ENCODE measurements at places on chromosomes 12 and 14.

- DNase-seq, result no peak
Measured at GRCh38 chr12:115588131-115588530, 689.4 kb downstream of the MED13L start.

GRCh38 chr12:45089411-45090075, 38.6 kb upstream of the DBX2 start:
- DNase-seq, result no peak

GRCh38 chr12:89939522-89940215, 231.0 kb upstream of the ATP2B1 start:
- no peak for DNase-seq

- no peak for DNase-seq
Measured at GRCh38 chr14:96380735-96381134, 11.2 kb upstream of the AK7 start.

DNA sequence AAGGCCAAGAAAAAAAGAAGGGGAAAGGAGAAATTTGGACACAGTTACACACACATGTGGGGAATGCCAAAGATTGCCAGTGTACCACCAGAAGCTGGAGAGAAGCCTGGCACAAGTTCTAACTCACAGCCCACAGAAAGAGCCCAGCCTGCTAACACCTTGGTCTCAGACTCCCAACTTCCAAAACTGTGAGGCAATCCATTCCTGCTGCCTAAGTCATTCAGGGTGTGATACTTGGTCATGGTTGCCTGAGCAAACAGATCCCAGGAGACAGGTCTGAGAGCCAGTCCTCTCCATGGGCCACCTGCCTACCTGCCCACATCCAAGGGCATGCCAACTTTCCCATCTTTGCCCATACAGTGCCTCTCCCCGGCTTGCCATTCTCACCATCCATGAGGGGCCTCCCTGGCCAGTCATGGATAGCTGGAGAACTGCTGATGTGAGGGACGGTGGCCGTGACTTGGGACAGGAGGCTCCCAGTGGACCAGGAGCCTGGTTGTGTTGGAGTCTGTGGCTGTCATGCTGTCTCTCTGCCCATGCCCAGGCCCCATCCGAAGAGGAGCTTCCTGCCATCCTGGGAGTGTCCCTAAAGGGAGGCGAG, 198.0 kb upstream of the RTL1 start:
- no peak for DNase-seq

- no peak for DNase-seq
Measured at GRCh38 chr12:30515351-30515750, 180.3 kb downstream of the IPO8 start.

DNA sequence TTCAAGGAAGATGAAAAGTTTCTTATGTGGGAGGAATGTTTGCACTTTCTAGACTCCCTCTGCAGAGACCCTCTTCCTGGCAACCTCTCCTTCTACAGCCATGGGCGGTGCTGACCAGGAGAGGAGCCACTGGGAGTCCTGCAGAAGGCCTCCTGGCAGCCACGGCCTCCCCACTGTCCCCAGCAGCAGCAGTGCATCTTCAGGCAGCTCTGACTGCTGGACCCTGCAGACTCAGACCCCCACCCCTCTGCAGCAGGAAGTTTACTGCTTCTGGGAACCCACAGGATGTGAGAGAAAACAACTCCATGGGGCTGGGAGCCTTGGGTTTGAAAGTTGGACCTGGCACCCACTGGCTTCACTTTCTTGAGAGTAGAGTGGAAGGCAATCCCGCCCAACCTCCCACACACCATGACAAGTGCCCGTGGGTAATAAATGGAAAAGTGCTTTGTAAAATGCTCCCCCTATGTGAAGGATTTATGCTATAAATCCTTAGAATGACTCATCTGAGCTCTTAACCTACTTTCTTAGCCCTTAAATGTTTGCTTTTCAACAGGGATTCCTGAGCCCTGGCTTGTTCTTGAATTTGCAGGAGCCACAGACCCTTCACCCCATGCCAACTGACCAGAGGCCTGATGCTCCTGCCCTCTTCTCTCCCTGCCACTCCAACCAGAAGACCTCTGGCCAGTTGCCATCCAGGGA, 37.5 kb upstream of the DDX11 start:
- DNase-seq, result no peak

DNA sequence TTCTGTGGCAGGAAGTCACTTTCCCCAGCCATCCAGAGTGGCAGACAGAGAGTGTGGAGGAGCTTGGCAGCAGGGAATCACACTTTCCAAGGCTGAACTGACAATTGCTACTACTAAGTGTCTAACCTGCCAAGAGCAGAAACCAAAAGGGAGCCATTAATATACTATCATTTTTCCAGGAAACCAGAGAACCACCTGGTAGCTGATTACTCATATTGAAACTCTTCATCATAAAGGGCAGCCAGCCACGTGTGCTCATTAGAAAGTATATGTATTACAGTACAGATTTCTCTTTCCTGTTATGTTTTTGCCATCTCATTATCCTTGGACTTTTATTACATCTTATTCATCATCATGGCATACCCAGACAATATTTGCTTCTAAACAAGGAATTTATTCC, 374.9 kb downstream of the GXYLT1 start:
- no peak for DNase-seq

DNA sequence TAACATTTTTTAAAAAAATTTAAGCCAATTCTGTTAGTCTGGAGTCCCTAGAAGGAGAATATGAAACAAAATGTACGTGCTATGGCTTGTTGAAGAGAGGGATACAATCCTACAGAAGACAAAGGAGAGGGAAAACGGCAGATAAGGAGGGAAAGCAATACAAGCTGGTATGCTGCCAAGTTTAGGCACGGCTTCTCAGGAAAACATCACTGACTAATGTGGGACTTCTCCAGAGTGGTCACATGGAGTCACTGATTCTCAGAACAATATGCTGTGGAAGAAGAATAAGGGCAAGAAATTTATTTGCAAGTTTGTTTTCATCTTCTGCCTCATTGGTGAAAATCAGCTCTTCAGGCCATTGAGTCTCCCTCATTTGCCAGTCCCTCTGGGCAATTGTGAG, 22.9 kb upstream of the NR1H4 start:
- DNase-seq, result no peak

GRCh38 chr12:57063991-57064685, 14.2 kb upstream of the MYO1A start:
- no peak for DNase-seq

DNA sequence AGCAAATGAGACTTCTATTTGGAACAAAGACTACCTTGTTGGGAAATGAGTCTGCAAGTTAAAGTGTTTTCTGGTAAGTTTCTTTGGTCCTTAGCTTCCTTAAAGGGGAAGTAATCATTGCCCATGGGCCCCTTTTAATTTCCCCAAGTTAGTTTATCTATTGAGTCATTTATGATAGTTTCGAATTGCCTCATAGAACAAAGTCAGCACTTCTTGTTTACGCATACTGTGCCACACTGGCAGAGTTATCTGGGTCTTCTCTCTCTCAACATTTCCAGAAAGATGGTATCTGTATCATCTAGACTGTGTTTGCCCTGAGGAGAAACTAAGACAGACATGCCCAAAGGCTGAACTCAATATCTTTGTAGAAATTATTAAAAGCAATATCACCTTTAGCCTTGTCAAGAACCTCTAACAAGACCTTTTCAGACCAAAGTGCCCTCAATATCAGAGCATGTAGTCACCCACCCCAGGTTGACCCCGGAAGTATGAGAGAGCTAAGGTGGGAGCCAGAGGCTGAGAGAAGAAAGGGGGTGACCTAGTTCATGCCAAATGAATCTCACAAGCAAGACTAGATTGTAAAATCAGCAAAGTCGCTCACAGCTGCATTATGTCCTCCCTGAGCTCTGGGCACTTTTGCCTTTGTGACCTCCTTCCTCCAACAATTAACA, 40.0 kb downstream of the GPR65 start:
- DNase-seq, result no peak

DNA sequence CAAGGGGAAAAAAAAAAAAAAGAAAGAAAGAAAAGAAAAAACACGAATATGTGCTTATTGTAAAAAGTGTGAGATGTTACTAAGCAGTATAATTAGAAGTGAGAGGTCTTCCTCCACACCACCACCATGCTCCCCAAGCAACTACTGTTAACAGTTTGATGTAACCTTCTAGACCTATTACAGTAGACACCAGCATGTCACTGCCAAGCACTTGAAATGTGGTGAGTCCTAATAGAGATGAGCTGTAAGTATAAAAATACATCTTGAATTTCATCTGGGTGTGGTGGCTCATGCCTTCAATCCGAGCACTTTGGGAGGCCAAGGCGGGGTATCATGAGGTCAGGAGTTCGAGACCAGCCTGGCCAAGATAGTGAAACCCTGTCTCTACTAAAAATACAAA, 8.1 kb upstream of the SNRNP35 start:
- no peak for DNase-seq

DNA sequence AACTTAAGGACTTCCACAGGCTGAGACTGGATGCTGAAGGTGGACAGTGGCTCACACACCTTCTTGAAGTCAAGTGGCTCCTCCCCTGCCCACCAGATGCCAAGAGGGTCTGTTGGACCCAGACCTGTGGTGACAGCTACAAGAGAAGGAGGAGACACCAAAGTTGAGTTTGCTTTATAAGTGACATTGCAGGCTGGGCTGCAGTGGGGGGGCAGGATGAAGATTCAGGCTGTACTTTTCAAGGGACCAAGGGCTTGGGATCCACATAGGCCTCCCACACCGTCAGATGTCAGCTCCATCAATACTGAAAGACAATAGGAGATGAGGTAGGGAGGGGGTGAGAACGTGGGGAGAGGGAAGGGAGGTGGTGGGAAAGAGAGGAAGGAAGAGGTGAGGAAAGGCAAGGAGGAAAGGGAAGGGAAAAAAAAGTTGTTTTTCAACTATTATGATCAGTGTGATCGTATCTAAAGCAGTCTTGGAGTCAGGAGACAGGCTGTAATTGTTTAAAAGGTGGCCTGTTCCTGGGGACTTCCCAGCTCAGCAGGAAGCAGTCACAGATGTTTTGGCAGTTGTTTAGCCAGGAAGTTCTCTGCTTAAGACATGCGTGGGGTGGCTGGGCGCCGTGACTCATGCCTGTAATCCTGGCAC, 84.1 kb upstream of the RESF1 start:
- DNase-seq, result peak; percentile 15

DNA sequence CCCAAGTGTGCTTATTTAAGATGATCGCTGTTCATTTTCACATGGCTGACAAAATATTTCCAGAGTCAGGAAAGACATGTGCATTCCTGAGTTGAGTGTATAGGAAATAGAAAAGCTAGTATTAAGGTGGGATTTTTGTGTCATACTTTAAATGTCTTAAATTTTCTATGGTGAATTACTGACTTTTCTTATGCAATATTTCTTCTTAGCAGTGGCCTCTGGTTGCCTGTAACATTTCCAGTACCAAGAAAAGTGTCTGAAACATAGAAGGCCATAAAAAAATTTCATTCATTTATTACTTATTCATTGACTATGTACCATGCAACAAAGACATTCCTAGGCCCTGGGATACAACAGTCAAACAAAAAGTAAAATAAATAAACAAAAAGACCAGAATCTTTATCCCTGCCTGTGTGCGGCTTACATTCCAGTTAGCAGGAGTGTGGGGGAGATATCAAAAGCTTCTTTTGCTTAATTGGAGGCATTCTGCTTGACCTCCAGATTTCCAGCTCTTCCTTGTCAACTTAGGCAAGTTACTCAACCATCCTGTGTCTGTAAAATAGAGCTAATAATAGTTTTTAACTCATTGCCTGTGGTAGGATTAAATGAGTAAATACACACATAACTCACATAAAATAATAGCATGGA, 216.3 kb upstream of the FLRT2 start:
- no peak for DNase-seq

- no peak for DNase-seq
Measured at GRCh38 chr14:104792945-104793702, 2.4 kb downstream of the AKT1 start.

- DNase-seq, result peak; percentile 50
Measured at GRCh38 chr14:35506927-35507326, 27.0 kb upstream of the INSM2 start.

DNA sequence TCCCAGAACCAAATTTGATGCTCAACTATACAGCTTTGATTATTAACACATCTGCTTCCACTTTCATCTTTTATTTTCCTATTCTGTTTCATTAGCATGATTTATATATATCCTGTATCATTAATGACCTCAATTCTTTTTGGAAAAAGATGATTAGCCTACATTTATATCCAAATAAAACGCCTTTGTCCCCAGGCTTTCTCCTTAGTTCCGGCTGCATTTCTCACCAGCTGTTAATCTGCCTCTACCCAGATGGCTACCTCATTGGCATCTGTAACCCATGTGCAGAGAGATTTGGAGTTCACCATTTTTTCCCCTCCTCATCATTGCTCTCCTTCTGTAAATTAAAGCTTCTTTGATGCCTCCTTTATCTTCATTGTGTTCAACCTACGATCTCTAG, 336.8 kb upstream of the RGS6 start:
- DNase-seq, result no peak

- DNase-seq, result no peak
Measured at GRCh38 chr12:104863296-104863948, 94.7 kb downstream of the SLC41A2 start.

- DNase-seq, result no peak
Measured at GRCh38 chr12:75822416-75822815, 209.2 kb downstream of the PHLDA1 start.

DNA sequence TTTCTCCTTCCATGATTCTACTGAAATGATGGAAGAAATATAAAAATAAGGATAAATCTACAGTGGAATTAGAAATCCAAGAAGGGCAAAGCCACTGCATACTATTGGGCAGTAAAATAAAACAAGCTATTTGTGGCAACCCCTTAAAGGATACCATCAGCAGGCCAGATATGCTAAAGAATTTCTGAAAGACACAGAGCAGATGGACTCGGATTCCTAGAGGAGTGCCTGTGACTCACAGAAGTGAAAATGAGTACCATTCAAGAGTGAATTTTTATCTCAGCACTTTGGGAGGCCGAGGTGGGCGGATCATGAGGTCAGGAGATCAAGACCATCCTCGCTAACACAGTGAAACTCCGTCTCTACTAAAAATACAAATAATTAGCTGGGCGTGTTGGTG, 318.1 kb downstream of the LRIG3 start:
- no peak for DNase-seq

DNA sequence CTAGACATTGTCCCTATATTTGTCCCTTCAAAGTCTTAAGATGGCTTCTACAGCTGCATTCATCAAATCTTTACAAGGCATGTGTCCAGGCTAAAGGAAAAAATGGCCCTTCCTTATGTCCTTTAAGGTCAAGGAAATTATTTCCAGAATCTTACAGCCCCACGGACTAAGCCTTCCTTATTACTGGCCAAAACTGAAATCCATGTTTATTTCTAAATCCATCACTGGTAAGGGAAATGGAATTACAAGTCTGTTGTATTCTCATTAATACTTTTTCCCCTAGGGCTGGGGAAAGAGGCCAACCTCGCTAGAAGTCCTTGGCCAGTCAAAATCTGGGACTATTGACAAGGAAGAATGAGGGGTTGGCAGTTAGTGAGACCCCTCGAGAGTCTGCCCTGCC, 252.5 kb downstream of the TMEM132C start:
- no peak for DNase-seq

- DNase-seq, result no peak
Measured at GRCh38 chr12:30822385-30823155, 67.8 kb upstream of the CAPRIN2 start.

GRCh38 chr12:101863981-101864380, 13.4 kb upstream of the DRAM1 start:
- no peak for DNase-seq

- no peak for DNase-seq
Measured at GRCh38 chr12:130420071-130420470, 82.4 kb downstream of the PIWIL1 start.
